ENCODE measurements at places on chromosomes 11 and 22.

- DNase-seq, result no peak
Observed at GRCh38 chr22:49748514-49748913, 79.2 kb downstream of the BRD1 start.

DNA sequence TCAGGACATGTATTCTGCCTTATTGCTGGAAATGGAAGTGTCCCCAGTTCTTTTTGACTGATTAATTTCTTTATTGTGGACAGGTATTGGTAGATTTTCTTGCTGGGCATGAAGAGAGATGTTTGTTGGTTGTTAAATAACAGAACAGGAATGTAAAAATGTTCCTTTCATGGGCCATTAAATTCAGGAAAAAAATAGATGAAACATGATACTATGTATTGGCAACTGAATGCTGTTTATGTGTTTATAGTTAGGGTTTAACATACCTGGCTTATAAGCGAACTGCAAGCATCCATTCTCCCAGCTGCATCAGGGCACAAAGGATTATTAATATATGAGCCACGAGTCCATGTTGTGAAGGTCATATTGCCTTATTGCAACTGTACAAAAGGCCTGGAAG is 368.5 kb downstream of the NELL1 start:
- no peak for DNase-seq

- DNase-seq, result no peak
Observed at GRCh38 chr11:8989453-8989852, 14.3 kb downstream of the NRIP3 start.

GRCh38 chr22:17578136-17578754 is 14.9 kb downstream of the SLC25A18 start:
- DNase-seq, result no peak

GRCh38 chr11:7564803-7565202 is 51.0 kb downstream of the PPFIBP2 start:
- DNase-seq, result no peak

DNA sequence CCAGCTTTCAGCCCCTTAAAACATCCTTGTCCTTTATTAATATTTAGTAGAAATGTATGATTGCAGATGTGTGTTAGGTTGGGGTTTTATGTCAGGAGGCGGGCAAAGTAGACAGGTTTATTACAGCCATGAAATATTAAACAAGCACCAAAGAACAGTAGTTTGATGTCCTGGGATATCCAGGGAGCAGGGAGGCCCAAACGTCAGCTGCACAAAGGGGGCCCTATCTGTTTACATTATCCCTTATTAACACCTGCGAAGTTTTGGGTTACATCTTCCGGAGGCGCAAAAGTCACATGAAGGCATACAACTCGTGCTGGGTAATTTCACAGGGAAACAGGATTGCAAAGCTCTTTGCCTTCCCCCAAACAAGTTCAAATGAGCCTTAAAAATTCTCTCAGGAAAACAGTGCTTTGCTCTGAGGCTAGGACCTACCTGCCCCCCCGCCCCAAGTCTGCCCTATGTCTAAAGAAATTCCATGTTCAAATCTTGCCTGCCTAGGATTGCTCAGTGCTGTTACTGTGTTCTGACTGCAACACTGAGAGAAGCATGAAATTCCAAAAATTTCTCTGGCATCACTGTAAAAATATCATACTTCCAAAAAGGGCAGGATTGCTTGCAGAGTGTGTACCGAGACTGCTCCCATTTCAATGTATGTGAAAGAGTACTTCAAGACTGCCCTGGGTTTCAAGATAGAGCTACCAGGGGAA is 8.9 kb downstream of the MN1 start:
- no peak for DNase-seq

GRCh38 chr11:100903284-100903683 is 216.2 kb downstream of the ARHGAP42 start:
- DNase-seq, result no peak

DNA sequence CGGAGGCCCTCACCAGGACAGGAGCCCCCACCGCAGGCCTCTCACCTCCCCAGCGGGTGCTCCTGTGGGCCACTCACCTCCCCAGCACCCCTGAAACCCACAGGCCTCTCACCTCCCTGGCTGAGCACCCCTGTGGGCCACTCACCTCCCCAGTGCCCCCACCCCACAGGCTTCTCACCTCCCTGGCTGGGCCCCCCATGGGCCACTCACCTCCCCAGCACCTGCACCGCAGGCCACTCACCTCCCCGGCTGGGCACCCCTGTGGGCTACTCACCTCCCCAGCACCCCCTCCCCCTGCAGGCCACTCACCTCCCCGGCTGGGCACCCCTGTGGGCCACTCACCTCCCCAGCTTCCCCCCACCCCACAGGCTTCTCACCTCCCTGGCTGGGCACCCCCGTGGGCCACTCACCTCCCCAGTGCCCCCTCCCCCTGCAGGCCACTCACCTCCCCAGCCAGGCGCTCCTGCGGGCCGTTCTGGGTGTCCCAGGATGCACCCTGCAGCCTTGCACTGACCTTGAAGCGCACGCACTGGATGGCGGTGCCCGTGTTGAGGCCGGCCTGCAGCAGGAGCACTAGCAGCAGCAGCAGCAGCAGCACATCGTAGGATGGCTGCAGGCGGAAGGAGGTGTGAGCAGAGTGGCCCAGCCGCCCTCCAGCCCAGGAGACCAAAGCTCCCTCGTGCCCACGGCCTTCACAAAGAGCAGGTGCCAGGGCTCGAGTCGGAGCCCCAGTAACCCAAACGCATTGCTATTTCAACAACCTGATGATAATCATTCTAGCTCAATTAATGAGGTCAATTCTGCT is 5.7 kb upstream of the TTLL8 start:
- no peak for DNase-seq

GRCh38 chr11:61871158-61871597 is 20.2 kb downstream of the FADS3 start:
- DNase-seq, result peak; percentile 88

DNA sequence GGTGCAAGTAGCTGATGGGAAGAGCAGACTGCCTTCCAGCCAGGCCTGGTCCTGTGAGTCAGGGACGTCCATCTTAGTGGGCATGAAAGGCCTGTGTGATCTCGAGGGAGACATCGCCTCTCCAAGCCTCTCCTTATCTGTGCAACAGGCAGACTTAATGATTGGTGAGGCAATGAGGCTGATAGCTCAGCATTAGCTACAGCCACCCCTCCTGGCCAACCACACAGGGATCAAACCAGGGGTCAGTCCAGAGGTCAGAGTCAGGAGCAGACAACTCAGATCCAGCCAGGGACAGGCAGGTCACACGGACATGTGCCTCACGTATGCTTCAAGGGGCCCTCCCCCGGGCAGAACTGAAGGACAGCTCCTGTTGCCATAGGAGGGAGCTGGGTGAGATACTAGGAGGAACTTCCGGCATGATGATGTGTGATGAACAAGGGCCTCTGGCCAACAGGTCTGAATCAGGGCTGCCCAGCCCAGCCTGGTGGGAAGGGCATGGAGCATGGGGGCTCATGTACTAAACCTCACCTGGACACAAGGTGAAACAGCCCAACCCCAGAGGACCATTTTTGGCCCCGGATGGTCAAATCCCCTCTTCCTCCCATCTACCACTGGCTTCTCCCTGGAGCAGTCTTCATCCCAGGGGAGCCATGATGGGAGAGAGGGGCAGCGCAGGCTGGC is 2.8 kb upstream of the APOC3 start:
- DNase-seq, result no peak

GRCh38 chr22:46586531-46587011 is 33.6 kb upstream of the GRAMD4 start:
- no peak for DNase-seq

- DNase-seq, result no peak
Observed at GRCh38 chr22:49730656-49731055, 97.0 kb downstream of the BRD1 start.

DNA sequence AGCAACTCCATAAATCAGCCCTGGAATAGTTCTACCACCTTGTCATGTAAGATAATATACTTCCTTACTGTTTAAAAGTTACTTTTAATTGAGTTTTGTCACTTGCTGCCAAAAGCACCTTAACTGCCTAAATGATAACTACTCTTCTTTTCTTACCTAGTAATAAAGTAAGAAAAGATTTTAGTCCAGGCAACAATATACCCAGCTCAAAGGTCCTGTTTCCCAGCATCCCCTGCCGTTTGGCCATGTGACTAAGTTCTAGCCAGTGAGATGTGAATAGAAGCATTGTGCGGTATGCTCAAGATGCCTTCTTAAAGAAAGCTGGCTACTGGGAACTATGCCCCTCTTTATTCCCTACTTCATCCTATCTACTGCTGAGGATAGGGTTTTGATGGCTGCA is 39.4 kb upstream of the CCDC34 start:
- no peak for DNase-seq

All from neural crest cell (in vitro differentiated cells).